ENCODE measurements at places on chromosomes 16 and 17. TPM values are rescaled to one million over a fixed set of nuclear protein-coding genes. Genes with fewer than 3 reads are reported as not detected.

GRCh38 chr17:50181591-50182560 is 16.1 kb downstream of the SGCA start:
- no peak overlapping the region for H3K27ac ChIP-seq
- H3K36me3 ChIP-seq, result peaks cover 78% of the 10 kb centered on the region
- H3K27me3 ChIP-seq, result no peaks in the 10 kb centered on the region
- DNase-seq, result no peak
- H3K4me1 ChIP-seq, result peaks cover 74% of the 10 kb centered on the region

GRCh38 chr17:21387616-21388015 is 11.5 kb downstream of the KCNJ12 start:
- no peak overlapping the region for H3K4me3 ChIP-seq
- H3K27me3 ChIP-seq, result no peaks in the 10 kb centered on the region
- no peaks in the 10 kb centered on the region for H3K36me3 ChIP-seq
- H3K4me1 ChIP-seq, result no peaks in the 10 kb centered on the region
- H3K27ac ChIP-seq, result no peak overlapping the region
- no peak for DNase-seq

DNA sequence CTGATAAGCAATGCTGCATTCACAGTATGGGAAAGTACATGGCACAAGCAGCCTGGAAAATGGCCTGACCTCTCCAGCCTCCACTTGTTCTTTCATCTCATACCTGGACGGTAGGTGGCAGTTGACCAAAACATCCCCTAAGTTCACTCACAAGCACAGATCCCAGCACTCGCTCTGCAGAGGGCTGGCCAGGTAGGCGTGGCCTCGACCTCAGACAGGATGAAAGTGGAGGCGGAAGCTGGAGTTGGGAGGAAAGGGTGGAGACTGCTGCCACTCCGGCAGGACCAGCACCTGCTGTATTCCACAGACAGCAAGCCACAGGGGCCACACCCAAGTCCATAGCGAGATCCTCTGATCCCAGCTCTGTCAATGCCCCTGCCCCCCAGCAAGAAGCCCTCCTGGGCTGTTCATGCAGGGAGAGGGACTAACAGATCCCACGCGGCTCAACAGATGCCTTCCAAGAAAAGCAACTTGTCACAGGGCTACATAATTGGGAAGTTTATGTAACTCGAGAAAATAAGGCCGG is 31.3 kb downstream of the ZCCHC14 start:
- H3K27ac ChIP-seq, result no peak overlapping the region
- H3K27me3 ChIP-seq, result no peaks in the 10 kb centered on the region
- peaks cover 57% of the 10 kb centered on the region for H3K4me1 ChIP-seq
- no peak overlapping the region for H3K4me3 ChIP-seq
- peaks cover 11% of the 10 kb centered on the region for H3K36me3 ChIP-seq
- DNase-seq, result no peak

GRCh38 chr16:86171329-86171728 is 272.4 kb downstream of the IRF8 start:
- no peaks in the 10 kb centered on the region for H3K27me3 ChIP-seq
- H3K4me3 ChIP-seq, result no peak overlapping the region
- no peak for DNase-seq

The VAT1L gene
- 0.24 TPM for total RNA-seq

Data from SJSA1 (cell line).